ENCODE measurements at places on chromosomes 7 and 10.

- no peak for DNase-seq
Observed at GRCh38 chr10:33336582-33337325, 2.3 kb upstream of the NRP1 start.

DNA sequence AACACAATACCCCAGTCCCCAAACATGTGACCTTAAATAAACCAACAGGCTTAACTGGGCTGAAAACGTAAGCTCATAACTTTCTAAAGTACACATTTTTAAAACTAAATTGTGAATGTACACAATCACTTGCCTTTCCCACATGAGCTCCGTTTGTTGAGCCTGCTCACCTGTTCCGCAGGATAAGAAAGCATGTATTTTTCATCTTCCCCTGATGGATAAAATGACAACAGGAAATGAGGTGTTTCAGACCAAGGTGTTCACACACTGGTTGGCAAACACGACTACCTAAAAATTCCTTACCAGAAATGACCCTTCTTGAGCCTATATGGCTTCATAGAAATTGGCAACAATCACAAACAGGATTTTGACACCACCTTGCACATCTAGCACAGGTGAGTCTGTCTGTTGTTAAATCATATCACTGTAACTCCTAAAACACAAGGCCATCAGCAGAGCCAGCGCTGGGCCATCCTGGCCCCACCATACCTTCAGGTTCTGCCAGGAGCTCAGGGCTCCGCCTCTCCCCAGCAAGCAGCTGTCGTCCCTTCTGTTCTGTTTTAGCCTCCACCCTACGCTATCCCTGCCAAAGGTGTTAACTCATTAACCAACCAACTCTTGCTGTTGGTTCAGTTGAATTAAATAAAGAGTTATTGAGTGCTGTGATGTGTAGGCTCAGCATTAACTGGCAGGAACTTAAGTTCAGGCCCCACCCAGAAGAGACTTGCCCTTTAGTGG, 73.6 kb upstream of the RNF32 start:
- no peak for DNase-seq

- DNase-seq = no peak
Observed at GRCh38 chr10:33876584-33877400, 542.3 kb upstream of the NRP1 start.

DNA sequence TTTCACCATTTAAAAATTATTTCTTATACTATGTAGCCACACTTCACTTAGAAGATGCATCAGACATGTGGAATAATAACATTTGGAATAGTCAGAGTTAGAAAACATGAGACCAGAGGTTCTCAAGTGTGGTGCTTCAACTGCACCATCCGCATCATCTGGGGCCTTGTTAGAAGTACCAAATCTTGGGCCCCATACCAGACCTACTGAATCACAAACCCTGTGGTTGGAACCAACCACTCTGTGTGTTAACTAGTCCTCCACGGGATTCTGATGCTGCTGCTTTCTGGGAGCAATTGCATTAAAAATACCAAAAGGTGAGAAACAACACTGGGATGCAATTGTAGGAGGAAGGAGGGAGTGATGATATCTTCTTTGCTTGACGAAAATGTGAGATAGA, 125.2 kb downstream of the GNAT3 start:
- no peak for DNase-seq

DNA sequence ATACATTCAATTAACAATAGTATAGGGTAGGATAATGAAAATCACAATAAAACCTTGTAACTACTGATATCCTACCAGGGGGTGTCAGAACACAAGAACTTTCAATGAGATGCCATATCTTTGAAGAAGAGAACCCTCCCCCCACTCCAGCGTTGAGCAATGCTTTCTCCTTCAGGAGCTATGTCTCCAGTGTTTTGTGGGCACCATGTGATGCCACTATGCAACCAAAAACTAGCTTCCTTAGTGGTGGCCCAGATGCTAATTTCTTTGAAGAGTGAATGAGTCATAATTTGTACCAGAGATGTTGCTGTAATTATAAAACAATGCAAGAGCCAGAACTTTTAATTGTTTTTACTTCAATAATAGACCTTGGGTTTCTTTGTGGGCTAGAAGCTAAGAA, 76.0 kb upstream of the ADO start:
- DNase-seq = no peak

DNA sequence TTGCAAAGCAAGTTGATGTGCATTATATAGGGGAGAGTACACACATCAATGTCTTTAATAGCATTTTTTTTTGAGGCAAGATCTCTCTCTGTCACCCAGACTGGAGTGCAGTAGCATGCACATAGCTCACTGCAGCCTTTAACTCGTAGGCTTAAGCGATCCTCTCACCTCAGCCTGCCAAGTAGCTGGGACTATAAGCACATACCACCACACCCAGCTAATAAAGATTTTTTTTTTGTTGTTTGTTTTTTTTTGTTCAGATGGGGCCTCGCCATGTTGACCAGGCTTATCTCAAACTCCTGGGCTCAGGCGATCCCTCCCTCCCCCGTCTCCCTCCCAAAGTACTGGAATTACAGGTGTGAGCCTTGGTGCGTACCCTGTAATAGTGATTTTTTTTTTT, 1.5 kb downstream of the UMAD1 start:
- DNase-seq = no peak

- DNase-seq = peak; percentile 29
Observed at GRCh38 chr10:42866115-42866995, 83.8 kb downstream of the BMS1 start.

DNA sequence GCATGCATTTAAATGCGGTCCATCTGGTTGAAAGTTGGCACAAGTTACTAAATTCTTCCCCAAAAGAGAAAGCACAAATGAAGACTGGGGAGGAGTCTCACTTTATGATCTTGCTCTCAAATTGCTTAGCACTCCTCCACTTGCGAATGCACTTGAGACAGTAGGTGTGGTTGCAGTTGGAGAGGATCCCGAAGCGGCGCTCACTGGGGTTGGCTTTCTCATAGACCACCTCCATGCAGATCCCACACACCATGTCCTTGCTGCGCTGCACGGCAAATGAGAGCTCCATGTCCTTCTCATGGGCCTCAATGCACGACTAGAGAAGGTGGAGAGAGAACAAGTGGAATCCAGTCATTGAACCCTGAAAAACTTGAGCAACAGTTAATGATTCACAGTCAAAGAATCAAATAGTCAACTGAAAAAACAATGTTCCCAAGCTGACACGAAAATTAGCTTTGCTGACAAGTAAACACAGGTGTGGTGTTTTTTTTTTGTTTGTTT, 22.7 kb downstream of the MKRN1 start:
- DNase-seq = no peak

DNA sequence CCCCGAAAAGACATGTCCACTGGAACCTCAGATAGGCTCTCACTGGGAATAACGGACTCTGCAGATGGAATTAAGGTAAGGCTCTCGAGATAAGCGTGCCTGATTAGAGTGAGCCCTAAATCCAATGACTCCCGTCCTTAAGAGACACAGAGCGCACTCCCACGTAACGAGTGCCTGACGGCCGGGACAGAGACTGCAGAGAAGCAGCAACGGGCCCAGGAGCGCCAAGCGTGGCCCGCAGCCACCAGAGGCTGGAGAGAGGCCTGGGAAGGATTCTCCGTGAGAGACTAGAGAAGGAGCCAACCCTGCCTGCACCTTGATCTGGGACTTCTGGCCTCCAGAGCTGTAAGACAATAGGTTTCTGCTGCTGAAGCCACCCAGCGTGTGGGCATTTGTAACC, 20.0 kb upstream of the TNRC18 start:
- DNase-seq = no peak

DNA sequence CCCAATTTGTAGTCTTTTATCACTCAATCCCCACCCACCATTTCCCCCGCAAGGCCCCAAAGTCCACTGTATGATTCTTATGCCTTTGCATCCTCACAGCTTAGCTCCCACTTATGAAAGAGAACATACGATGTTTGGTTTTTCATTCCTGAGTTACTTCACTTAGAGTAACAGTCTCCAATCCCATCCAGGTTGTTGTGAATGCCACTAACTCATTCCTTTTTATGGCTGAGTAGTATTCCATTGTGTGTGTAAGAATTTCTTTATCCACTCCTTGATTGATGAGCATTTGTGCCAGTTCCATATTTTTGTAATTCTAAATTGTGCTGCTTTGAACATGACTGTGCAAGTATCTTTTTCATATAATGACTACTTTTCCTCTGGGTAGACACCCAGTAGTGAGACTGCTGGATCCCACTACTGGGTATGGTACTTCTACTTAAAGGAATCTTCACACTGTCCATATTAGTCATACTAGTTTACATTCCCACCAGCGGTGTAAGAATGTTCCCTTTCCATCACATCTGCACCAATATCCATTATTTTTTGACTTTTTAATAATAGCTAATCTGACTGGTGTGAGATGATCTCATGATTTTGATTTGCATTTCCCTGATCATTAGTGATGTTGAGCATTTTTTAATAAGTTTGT, 152.6 kb downstream of the JMJD1C start:
- DNase-seq = no peak

DNA sequence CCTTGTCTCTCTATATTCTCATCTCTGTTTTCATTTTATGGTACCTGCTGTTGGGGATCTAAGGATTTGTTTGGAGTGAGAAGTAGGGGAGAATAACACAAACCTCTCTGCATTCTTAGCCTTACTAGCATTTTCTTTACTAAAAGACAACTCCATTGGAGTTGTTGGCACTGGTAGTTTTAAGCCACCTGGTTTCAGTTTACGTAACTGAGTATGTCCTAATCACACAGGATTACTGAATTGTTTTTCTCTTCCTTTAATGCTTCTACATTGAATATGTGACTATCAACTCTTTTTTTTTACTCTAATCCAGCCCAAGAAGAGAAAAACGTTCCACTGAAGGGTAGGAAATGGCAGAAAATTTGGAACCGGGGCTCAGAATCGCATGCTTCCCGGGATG, 30.0 kb upstream of the TRIL start:
- no peak for DNase-seq

DNA sequence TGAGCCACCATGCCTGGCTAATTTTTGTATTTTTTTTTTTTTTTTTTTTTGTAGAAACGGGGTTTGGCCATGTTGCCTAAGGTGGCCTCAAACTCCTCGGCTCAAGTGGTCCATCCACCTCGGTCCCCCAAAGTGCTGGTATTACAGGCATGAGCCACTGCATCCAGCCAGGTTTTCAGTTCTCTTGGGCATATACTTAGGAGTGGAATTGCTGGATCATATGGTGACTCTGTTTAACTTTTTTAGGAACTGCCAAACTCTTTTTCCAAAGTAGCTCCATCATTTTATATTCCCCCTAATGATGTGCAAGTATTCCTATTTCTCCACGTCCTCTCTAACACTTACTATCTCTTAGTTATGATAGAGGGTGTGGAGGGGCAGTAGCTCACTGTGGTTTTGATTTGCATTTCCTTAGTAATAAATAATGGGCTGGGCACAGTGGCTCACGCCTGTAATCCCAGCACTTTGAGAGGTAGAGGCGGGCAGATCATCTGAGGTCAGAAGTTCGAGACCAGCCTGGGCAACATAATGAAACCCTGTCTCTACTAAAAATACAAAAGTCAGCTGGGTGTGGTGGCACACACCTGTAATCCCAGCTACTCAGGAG, 41.6 kb downstream of the SUFU start:
- DNase-seq = no peak

DNA sequence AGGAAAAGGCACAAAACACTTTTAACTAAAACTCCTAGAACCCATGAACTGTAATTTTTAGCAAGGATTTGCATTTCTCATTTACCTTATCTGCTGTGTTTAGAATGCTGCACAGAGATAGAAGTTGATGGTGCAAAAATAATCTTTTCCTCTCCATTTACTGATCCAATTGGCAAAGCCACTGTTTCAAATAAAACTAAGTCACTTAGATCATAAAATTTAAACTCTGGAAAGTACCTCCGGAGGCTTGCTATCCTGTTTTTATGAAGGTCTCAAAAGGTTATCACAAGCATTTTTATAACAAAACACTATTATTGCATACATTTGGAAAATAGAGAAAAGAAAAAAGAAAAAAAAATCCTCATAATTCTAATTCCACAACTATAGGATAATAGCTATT, 7.6 kb downstream of the CPA2 start:
- DNase-seq = no peak

- DNase-seq = no peak
Observed at GRCh38 chr7:21371360-21371759, 56.5 kb upstream of the SP4 start.

DNA sequence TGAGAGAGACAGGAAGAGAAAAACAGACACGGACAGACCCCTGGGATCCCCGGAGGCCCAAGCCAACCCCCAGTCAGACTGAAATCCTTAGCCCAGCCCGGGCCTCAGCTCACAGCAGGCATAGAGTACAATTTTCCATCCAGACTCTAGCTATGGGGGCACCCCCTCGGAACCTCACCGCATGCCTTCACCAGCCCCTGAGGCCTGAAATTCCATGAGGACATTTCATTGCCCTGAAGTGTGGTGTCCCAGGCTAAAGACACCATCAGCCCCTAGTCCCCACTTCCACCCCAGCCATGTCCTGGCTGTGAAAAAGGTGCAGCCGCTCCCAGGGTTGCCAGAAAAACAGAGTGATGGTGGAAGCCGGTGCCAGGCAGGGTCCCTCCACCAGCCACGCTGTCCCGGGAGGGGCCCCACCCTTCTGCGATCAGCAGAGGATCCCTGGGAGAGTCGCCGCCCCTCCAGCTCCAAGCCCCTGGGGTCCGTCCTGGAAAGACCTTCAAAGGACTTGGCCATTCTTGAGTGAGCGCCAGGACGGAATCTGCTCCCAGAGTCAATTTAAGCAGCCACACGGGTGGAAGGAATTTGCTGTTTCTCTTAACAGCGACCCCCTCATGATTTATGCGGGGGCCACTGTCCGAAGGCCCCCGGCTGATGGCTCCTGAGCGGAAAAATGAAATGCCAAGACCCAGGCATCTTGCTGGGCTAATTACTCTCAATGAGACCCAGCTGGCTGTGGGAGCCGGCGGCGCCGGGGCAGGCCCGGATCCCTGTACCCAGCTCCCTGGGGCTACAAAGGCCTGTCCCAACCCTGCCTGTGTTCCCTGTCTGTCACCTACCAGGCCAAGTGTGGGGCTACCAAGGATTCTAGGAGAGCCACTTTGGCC, 23.2 kb downstream of the MYL10 start:
- DNase-seq = no peak

DNA sequence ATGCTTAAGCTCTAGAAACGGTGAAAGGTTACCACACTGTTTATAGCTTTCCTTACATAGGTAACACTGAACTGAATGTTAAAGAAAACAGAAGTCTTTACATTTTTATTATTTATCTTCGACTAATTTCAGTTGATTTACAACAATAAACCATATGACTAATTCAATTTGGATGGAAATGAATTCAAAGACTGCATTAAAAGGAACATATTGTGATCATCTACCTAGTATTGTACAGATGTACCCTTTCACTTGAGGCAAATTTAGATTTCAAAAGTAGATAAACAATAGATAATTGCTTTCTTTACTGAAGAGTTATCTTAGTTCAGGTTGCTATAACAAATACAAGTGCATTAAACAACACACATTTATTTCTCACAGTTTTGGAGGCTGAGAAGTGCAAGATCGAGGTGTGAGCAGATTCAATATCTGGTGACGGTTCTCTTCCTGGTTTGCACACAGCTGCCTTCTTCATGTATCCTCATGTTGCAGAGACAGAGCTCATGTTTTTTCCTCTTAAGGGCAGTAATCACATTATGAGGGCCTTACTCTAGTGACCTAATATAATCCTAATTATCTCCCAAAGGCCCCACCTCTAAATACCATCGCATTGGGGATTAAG, 15.0 kb upstream of the ARMC3 start:
- DNase-seq = no peak

All from central memory CD4-positive, alpha-beta T cell (primary cell).